Fibroblast of skin of right quadriceps (primary cell): ENCODE measurements at places on chromosomes 4 and X.

GRCh38 chrX:68415316-68415715 is 18.0 kb downstream of the OPHN1 start:
- peak; percentile 23 for DNase-seq

DNA sequence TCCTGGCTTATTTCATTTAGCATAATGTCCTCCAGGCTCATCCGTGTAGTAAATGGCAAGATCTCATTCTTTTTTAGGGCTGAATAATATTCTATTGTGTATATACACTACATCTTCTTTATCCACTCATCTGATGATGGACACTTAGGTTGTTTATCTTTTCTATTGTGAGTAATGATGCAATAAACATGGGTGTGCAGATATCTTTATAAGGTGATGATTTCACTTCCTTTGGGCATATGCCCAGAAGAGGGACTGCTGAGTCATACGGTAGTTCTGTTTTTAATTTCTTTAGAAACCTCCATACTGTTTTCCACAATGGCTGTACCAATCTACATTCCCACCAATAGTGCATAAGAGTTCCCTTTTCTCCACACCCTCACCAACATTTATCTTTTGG is 317.6 kb upstream of the CNKSR2 start:
- peak; percentile 0 for DNase-seq

DNA sequence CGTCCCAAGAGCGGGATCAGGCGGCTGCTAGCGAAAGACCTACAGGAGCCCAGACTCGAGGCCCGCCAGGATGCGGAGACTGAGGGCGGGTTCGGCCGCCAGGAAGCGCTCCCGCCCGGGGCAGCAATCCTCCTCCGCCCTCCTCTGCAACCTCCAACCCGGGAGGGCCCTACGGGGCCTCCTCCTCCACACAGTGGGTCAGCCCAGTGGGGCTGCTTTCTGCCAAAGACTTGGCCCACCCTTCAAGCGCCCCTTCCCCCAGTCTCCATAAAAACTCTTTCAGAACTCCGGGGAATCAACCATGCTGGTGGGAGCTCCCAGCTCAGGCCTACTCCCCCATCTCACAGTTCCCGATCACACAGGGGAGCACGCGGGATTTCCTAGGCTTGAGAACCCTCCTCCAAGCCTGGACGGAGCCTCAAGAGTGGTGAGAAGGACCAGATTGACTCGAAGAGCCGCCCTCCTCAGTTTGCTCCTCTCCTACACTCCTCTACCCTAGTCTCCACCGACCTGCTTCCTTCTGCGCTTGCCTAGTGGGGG is 77.5 kb downstream of the RLIM start:
- DNase-seq, result peak; percentile 34

DNA sequence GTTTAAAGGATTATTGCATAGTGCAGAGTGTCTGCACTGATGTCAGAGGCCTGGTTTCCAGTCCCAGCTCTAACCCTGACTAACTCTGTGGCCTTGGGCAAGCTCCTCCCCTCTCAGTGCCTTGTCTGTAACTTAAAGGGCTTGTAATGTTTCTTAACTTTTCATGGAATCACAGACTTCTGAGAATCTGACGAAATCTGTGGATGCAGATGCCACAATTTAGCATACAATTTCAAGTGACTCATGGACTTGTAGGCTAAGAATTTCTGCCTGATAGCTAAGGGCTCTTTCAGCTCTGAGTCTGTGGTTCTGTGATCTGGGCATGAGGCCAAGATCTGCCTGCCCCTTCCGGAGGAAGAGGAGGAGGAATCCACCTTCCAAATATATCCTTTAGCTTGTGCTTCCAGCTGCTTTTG is 236.9 kb downstream of the AR start:
- peak; percentile 96 for DNase-seq

DNA sequence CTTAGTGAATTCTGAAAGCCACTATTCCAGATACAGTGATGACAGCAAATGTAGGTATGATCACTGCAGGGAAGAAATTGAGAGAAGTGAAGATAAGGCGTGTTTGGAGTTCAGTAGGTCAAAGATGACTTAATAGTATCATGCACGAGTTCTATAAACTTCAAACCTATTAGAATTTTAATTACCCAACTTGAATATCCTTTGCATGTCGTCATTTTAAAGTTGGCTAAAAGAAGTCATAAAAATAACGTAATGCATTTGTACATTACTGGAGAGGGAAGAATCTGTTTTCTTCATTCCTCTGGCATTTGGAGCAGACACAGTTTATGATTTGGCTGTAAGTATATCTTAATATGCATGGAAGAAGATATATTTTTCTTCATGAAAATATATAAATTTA is 68.6 kb upstream of the MXRA5 start:
- DNase-seq, result peak; percentile 50

- DNase-seq, result no peak
Observed at GRCh38 chr4:64799751-64800150, 390.5 kb upstream of the TECRL start.
